Activated CD4-positive, alpha-beta T cell treated with anti-CD3 and anti-CD28 coated beads for 36 hours (primary cell): ENCODE measurements at places on chromosomes 4 and X.

DNA sequence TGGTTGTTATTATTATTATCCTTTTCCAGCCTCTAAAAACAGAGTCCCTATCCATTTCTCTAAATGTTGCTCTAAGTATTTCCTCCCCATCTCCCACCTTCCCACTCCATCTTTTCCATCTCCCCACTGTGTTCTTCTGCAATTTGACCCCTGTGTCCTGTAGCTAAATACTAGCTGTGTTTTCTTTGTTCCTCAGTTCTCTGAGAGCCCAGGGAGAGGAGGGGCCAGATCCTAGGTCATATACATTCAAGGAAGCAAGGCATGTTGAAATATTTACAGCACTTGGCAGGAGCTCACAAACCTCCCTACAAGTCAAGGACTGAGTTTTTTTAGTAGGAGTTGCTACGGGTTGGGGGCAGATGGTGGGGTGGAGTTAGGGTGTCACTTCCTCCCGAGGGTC lies 10.5 kb downstream of the SLC16A2 start:
- H3K27me3 ChIP-seq, result no peaks in the 10 kb centered on the region
- no peak for DNase-seq
- no peak overlapping the region for H3K4me3 ChIP-seq
- H3K27ac ChIP-seq, result no peak overlapping the region
- H3K4me1 ChIP-seq, result no peaks in the 10 kb centered on the region

DNA sequence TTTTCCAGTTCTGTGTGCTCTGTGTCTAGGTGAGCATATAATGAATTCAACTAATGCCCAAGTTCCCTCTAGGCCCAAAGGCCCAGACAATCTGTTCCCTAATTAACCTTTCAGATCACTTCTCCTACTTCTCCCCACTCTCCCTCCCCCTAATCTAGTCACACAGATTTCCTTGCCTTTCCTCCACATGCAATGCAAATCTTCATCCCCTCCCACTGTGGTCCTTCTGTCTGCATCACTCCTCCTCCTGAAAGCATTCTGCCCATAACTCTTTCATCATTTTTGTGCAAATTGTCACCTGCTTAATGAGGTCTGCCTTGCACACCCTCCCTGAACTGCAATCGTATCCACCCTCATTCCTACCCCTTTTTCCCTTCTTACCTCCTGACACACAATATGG lies 346.6 kb downstream of the FBXO8 start:
- no peak for DNase-seq
- no peak overlapping the region for H3K27ac ChIP-seq
- no peaks in the 10 kb centered on the region for H3K36me3 ChIP-seq
- peaks cover 8% of the 10 kb centered on the region for H3K27me3 ChIP-seq
- no peaks in the 10 kb centered on the region for H3K4me1 ChIP-seq

DNA sequence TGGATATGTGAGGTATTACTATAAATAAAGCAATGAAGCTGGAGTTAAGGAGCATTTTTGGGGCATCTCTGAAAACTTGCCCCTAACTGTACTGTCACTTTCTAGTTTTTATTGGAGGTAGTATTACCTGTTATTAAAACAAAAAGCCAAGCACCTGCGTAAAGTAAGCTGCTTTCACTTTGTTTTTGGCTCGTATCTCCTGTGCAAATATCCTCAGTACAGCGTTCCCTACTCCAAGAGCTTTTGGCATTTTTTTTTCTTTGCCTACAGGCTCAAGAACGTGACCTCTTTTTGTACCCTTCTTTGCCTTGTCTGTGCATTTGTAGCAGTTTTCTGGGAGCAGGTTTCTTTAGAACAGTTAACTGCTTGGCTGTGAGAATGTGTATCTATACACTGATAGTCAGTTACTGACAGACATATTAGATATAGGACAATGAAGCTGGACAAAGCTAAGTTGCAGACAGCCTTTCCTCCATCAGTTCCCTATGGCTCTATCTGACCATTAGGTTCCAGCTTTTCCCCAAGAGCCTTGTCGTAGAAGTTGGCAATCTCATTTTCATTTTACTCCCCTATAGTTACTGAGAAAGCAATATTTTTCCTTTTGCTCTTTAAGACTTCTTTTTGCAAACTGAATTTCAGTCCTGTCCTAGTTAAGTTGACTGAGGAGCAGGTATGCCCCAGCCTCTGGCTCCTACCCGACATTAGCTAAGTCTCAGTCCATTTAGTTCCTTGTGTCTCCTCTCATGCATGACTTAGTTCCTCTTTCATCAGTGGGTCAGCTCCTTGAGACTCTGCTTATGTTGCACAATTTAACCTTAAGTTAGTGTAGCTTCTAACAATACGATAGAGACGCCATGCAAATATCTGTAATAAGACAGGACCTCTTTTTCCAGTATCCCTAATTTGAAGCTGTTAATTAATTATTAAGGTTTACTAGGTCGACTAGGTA lies 71.5 kb upstream of the HPRT1 start:
- H3K36me3 ChIP-seq, result peaks cover 12% of the 10 kb centered on the region
- no peaks in the 10 kb centered on the region for H3K27me3 ChIP-seq
- H3K4me1 ChIP-seq, result no peaks in the 10 kb centered on the region
- H3K4me3 ChIP-seq, result no peak overlapping the region
- DNase-seq, result no peak

DNA sequence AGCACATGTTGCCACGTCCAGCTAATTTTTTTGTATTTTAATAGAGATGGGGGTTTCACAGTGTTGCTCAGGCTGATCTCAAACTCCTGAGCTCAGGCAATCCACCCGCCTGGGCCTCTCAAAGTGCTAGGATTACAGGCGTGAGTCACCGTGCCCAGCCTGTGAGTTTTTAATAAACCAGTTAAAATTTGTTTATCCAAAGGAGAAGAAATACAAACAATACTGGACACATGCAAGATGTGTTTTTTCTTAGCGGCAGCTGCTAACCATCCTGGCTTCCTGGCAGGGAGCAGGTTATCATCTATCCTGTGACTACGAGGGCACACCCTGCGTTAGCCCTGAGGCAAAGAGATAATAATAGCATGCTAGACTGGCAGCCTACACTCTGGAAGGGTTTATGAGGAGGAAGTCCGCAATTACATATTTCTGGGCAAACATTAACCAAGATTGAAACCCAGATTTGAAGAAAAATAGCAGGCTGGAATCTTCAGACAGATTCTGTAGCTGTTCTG lies 191.4 kb downstream of the SPRY1 start:
- no peak for DNase-seq
- no peak overlapping the region for H3K4me3 ChIP-seq
- no peaks in the 10 kb centered on the region for H3K4me1 ChIP-seq
- H3K27me3 ChIP-seq, result no peaks in the 10 kb centered on the region
- H3K27ac ChIP-seq, result no peak overlapping the region

- H3K27ac ChIP-seq, result no peak overlapping the region
- no peak for DNase-seq
- no peaks in the 10 kb centered on the region for H3K4me1 ChIP-seq
- H3K4me3 ChIP-seq, result no peak overlapping the region
Measured at GRCh38 chrX:136183917-136184316, 36.6 kb downstream of the FHL1 start.

- H3K4me1 ChIP-seq, result no peaks in the 10 kb centered on the region
- H3K27me3 ChIP-seq, result no peaks in the 10 kb centered on the region
- H3K4me3 ChIP-seq, result no peak overlapping the region
- no peak for DNase-seq
- no peaks in the 10 kb centered on the region for H3K36me3 ChIP-seq
Measured at GRCh38 chr4:157655096-157655809, 434.7 kb downstream of the GRIA2 start.
